Spinal cord (tissue), 10 donors: ENCODE measurements at places on chromosomes 7 and 10.

DNA sequence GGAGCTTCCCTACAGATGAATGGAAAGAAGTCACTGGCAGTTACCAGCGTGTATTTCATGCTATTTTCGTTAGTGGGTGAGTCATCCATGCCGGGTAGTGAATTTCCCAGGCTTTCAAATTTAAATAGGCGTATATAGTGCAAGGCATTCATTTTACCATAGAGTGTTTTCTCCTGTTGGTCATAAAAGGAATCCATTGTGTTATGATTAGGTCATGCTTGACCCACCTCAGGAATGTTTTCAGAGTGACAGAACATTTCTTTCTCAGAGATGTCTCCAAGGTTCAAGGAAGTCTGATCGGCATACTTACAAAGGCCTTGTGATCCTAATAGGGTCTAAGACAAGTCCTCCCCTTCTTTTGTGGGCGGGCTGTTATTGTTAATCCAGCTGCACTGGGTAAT, 110.7 kb downstream of the AKR1D1 start:
- DNase-seq, result no peak

DNA sequence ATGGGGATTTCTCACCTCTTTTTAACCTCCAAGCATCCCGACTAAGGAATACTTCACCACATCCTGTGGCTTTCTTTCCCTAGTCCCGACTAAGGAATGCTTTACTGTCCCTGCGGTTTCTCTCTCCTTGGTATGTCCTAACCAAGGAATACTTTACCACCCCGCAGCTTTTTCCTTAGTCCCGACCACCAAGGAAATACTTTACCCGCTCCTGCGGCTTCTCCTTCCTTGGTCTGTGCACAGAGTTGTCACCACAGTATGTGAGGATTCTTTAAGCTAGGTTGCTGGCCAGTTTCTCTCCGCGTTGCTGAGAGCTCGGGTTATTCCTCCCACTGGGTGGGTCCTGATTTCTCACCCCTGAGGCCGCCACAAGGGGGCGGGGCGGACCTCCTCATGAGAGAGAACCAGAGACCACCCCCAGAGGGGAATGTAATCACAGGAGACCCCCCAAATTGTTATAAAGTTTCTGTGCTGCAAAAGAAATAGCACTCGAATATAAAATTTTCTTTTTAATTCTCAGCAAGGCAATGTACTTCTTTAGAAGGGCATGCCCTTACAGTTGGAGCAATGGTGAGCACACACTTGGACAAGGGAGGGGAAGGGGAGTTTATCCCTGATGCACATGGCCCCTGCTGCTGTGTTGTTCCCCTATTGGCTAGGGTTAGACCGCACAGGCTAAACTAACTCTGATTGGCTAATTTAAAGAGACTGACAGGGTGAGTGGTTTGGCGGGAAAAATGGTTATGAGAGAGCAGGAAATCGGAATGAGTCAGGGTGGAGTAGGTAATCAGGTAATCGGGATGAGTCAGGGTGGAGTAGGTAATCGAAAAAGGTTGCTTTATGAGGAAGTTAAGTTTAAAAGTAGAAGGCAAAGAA, 12.8 kb downstream of the SUGCT start:
- no peak for DNase-seq

DNA sequence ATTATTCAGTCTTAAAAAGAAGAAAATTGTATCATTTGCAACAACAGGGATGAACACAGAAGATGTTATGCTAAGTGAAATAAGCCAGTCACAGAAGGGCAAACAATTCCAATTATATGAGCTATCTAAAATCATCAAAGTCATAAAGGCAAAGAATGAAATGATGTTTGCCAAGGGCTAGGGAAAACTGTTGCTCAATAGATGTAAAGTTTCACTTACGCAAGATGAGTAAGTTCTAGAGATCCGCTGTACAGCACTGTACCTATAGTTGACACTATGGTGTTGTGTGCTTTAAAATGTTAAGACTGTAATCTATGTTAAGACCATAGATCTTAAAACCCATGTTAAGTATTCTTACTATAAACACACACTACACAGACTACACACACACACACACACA, 904.6 kb upstream of the LRRN3 start:
- DNase-seq, result no peak

- DNase-seq, result no peak
These were observed 14.5 kb downstream of the PSAP start for GRCh38 chr10:71836596-71836974.

- DNase-seq, result peak; percentile 48
These were observed 210.2 kb downstream of the TAX1BP1 start for GRCh38 chr7:27950123-27950522.

GRCh38 chr7:16207321-16207720, 214.0 kb downstream of the CRPPA start:
- DNase-seq, result no peak

GRCh38 chr7:32500922-32501341, 5.6 kb downstream of the AVL9 start:
- DNase-seq, result no peak

DNA sequence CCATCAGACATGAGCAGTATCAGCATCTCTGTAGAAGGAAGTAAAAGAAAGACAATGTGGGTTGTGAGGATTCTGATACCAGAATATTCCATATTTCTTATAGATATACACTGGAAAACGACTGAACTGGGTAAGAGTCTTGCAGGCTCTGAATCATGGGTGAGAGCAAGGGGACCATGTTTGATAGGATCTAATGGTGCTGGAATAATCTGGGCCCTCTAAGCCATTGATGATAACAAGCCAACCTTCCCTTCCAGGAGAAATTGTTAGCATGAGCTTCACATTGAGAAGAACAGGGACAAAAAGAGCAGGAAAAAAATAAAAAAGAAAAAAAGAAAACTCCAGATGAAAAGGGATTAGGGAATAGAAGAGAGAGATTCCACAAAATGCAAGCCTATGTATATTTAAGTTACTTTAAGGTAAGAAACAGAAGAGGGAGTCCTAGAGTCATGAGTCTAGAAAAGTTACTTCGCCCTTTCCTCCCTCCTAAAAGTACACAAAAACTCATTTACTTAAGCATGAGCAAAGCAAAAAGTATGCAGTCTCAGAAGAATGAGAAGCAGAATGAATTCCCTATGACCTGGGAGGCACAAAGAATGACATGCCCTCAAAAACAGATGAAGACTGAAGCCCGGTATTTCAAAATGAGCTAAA, 181.9 kb downstream of the TMEM26 start:
- no peak for DNase-seq

DNA sequence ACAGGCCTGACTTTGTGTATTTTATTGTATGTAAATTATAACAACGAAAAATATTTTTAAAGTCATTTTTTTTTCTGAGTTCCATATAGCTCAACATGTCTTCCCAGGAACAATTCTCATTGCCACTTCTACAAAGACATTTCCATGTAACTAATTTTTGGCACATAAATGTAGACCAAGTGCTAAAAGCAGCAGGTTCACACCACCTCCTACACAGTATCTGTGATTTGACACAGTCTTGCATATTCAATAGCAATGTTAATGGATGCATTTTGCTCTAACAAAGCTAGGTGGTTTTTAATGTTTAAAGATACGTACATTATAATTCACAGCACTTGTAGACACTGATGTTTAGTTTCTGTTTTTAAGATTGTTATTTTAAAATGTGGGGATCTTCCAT, 346.5 kb downstream of the GPAM start:
- DNase-seq, result no peak

GRCh38 chr10:47063858-47064257, 152.6 kb downstream of the PTPN20 start:
- no peak for DNase-seq

DNA sequence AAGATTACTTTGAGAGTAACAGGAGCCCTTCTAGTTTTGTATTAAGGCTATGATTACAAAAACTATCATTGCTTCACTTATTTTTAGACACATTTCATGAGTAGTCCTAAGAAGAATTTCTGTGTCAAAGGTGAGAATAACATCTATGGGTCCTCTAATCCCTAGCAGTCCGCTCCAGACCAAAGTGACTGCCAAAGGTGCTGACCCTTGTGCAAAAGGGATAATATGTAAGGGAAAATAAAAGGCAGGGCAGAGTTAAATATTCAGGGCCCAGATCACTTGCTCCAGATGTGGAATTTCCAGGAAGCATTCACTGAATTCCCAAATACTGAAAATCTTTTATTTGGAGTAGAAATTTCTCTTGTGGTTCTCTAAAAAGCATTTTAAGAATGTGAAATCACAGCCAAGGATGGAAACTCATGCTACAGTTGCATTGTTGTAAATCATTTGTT, 29.3 kb downstream of the RHOBTB1 start:
- DNase-seq, result no peak

- DNase-seq, result no peak
These were observed 167.1 kb upstream of the ADO start for GRCh38 chr10:62637249-62638061.

GRCh38 chr7:47190462-47190861, 391.4 kb downstream of the TNS3 start:
- peak; percentile 79 for DNase-seq

DNA sequence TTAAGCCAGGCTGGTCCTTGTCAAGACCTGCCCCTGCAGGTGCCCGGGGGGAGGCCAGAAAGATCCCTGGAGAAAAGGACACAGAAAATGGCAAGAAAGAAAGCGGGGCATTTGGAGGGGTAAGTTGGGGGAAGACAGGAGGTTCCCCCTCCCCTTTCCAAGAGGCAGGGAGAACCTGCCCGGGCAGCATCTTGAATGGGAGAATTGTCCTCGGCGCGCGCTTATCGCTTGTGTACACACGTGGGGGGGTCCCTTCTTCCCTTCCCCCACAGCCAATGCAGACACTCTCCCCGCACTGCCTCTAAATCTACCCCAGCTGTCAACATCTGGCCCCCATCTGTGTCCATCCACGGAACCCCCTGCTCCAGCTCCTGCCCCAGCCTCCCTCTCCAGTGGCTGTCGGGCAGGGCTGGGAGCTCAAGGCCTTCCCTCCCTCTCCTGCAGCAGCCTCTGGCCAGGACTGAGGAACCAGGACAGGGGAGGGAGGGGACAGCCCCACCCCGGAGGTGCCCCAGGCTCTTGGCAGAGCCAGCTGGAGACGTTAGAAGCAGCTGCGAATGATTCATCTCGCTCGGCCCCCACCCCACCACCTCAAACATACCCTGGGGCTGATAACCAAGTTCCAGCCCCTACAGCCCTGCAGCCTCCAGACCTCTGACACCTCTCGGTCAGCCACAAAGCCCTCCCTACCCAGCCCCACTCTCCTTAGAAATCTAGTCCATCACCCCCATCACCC, 25.3 kb downstream of the EPHB4 start:
- DNase-seq, result no peak

DNA sequence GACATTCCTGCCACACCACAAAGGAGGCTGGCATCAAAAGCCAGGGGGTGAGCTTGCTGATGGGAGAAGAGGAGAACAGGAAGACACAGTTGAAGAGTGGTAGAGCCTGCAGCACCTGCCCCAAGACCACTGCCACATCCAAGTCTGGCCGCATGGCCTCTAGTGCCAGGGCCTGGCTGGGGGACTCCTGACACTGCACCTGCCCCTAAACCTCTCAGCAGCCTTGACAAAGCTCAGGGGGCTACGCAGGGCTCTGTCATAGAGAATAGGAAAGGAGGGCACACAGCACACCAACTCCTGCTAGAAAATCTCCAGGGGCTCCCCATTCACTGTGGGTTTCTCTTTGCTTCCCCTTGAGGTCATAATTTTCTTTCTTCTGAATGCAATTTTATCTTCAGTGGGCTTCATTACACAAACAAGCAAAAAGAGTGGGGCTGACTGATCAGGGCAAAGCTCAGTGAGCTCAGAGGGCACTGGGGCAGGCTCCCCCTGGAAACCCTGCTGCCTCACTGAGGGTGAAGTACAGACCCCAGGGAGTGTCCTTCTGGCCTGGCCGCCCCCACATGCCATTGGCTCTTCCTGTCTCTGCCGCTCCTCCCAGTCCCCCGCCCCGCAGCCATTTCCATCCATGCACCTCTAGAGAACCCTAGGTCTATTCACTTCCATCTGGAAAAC, 37.2 kb downstream of the VOPP1 start:
- DNase-seq, result no peak

GRCh38 chr10:47041396-47042198, 130.4 kb downstream of the PTPN20 start:
- DNase-seq, result no peak

DNA sequence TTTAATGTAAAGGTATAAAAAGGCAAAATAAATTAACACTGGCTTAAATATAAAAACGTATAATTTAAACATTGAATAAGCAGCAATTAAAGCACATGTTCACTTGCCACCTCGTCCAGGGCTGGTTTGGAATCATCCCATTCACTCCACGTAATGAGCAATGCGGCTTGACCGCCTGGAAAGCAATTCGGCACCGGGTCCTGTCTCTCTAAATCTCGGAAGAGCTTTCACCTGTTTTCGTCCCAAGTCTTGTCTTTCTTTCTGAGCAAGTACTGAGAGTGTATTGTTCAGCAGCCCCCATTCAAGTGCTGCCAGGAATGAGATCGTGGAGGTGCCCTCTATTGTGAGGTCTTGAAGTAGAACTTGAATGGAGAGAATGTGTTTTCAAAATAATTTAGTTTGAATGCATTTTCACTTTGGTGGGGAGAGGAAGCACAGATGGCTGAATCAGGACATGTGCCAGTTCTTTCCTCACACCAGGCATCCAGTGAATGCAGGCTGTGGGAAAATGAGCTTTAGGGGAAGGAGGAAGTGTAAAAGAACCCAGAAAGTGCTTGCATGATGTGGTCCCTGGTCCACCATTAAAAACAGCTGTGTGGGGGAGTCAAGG, 515.2 kb downstream of the REEP3 start:
- peak; percentile 30 for DNase-seq
